ENCODE measurements at places on chromosomes 5 and 9.

GRCh38 chr9:117044241-117044640 lies 357.1 kb downstream of the TRIM32 start:
- no peak for DNase-seq

- DNase-seq = no peak
Measured at GRCh38 chr5:165559645-165560044, 2054.2 kb downstream of the MAT2B start.

- no peak for DNase-seq
Measured at GRCh38 chr5:84301535-84301934, 83.1 kb downstream of the EDIL3 start.

GRCh38 chr5:171496456-171496855 lies 77.0 kb downstream of the FGF18 start:
- no peak for DNase-seq

GRCh38 chr5:173832386-173832785 lies 55.8 kb upstream of the CPEB4 start:
- no peak for DNase-seq

DNA sequence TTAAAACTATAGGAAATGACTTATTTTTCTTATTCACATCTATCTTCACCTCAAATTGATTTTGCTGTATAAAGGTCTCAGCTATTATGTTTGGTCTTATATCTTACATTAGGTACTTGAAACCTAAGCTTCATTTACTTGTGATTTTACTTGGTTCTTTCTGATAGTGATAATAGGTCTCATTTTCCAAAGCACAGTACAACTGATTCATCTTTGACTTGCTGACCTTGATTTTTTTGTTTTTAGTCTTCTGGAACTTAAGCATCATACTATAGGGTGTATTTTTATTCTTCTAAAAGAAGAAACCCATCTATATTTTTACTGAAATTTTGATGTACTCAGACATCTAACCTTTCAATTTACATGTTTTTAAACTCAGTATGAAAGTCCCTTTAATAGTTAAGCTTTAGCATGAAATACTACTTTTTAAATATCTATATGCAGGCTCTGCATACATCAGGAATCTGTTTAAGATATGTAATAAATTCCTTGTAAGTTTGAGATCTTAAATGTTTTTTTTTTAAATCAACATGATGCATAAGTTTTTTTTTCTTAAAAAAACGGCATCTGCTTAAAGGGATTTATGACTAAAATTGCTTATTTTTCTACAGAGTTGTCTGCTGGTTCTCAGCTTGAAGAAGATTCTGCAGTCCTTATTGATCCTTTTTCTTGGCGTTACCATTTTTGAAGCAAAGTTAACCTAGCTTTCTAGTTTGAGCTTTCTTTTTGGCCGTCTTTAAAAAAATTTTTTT lies 13.3 kb downstream of the MATR3 start:
- DNase-seq = no peak

DNA sequence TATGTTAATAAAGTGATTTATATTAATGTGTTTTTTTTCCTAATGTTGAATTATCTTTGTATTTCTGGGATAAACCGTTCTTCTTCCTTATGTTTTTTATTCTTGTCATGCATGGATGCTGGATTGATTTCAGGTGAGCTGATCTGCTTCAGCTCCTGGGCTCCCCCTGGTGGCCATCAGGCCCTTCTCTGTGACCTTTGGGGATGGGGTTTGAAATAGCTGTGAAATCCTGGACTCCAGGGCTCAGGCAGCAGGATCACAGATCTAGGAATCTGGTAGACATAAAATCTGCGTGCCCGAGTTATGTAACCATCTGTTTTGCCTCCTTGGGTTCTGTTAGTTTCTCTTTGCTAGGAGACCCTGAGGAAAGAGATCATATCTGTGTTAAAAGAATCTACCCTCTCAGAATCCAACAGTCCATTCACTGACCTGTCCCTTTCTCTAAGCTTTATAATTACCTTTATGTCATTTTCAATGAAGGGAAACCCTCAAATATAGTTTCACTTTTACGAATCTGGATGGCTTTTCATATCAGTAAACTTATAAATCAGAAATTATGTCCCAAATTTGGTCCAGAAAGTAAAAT lies 12.2 kb upstream of the OR13J1 start:
- DNase-seq = peak; percentile 52

- no peak for DNase-seq
Measured at GRCh38 chr5:119801570-119801969, 172.2 kb downstream of the FAM170A start.

DNA sequence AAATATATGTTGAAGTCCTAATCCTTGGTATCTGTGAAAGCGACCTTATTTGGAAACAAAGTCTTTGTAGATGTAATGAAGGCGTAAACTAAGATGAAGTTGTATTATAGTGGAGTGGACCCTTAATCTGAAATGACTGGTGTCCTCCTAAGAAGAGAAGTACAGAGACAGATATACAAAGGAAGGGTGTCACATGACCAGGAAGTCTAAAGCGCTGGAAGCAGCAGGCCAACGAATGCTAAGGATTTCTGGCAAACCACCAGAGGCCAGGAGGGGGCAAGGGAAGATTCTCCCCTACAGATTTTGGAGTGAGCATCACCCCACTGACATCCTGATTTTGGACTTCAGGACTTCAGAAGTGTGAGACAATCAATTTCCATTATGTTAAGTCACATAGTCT lies 162.4 kb downstream of the SLC12A2 start:
- DNase-seq = no peak

- no peak for DNase-seq
Measured at GRCh38 chr5:128355961-128356360, 182.1 kb downstream of the FBN2 start.

GRCh38 chr9:112809906-112810305 lies 59.3 kb downstream of the SNX30 start:
- DNase-seq = no peak

DNA sequence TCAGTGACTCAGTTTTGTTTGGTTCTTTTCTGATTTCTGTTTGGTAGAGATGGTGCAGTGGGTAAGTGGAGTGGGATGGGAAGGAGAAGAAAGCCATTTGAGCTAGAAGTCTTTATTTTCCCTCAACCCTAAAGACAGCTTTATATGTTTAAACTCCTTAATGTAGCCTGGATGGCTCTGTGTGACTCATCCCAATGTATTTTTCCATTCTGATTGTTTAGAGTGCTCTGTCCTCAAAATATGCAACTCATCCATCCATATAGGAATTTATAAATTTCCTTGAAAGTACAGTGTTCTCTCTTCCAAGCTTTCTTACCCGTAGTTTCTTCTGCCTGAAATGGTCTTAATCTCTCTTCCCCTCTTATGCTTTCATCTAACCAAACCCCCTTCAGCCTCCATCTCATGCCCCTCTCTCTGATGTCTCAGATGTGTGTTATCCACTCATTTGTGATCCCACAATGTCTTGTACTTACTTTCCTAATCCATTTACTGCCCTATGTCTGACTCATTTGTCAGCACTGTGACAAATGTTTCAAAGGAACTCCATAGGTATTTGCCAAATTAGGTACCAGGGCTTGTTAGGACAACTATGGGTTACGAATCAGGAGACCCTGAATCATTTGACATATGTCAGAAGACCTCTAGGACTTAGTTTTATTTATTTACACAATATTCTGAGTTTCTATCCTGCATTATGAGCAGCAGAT lies 217.5 kb upstream of the SGCD start:
- DNase-seq = no peak

DNA sequence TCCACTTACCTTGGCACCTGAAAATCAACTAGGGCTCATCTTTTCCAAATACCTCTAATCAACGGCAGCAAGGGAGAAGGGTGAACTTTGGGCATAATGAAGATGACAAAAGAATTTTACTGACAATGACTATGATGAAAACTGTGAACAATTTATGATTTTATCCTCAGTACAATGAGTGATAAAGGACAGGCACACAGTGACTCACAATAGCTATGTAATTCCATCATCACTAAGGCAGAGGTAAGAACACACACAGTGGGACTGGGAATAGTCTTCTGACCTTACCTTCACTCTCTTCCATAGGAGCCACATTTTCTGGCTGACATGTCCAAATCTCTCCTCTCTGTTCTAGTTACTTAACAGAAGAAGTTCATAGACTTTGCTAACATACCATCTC lies 26.1 kb upstream of the KCNV2 start:
- DNase-seq = no peak

DNA sequence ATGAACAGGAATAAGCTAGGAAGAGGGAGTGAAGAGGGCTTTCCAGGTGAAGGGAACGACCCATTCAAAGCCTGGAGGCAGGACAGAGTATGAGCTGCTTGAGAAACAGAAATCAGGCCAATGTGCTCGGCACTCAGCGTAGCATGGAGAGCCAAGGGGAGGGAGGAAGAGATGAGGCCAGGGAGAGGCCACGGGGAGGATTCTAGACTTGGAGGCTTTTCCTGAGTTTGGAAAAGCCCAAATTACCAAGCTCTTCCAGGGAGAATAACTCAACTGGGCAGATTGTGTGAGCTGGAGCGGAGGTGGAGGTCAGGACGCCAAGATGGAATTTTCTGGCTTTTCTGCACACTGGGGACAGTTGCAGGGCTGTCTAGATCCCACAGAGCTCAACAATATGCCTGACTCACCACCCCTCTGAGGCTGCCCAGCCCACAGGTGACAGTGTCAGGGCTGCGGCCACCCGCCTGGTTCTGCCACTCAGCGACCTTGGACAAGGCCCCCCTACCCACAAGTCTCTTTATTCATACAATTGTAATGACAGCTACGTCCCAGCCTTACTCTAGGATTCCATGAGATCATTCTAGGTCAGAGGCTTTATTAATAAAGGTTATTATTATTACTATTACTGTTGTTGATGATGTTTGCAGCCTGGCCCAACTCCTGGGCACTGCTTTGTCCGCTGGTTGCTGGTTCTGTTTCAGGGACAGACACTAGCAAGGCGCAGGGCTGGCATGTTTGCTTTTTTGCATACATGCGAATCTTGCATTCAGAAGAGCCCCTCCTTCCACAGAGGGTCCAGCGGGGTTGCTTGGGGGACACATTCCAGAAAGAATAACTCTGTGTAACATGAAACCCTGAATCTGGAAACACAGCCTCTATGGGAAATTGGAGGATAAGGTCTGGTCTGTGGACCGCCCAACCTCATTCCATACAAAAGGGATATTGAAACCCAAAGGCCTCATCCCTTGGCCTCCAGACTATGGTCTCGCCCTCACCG lies 9.4 kb upstream of the LMX1B start:
- DNase-seq = no peak

DNA sequence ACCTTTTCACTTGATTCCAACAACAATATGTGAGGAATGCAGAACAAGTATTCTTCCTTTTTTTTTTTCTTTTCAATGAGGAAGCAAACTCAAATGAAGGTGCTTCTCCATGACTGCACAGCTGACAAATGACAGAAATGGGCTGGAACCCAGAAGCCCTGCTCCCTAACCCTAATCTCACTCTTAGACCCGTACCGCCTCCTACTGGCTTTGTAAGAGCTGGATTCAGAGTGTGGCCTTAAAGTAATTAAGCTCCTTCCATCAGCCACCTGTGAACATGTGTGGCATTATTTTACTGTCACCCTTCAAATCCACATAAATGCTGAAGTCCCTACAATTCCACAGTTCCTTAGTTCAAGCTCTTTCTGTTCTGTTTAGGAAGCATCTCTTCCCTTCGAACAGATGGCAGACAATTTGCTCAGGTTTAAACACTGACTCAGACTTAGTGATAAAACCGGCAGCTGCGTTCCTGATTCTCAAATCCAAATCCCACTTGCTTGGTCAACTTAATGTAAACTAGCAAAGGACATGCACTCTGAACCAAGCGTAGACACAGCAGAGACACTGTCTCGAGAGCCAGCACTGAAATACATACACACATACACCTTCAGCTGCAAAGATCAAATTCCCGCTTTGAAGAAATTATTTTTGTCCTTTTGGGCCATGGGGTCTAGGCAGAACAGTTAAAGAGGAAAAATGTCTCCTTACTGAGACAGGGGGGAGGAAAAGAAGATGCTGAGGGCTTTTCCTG lies 316.7 kb upstream of the TLE4 start:
- no peak for DNase-seq

- DNase-seq = no peak
Measured at GRCh38 chr5:125327676-125328075, 581.2 kb upstream of the ZNF608 start.
